ENCODE measurements at places on chromosomes 6 and 20.

GRCh38 chr20:23135449-23136420 lies 49.6 kb upstream of the CD93 start:
- DNase-seq: no peak

DNA sequence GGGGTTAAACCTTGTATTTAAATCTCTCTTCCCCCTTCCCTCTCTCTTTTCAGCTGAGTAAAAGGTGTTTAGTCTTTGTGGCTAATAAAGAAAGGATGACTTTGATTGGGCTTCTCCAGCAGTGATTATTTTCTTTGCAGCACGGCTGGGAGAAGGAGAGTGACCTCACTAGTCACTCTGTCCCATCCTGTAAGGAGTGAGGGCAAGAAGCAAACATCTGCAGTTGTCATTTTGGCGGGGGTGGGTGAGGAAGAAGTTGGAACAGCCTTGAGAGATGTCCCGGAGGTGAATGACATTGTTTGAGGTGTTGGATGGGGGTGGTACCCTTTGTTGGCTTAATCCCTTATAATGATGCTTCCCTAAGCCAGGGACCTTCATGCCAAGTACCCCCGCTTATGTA lies 223.6 kb downstream of the EYA2 start:
- DNase-seq: no peak

DNA sequence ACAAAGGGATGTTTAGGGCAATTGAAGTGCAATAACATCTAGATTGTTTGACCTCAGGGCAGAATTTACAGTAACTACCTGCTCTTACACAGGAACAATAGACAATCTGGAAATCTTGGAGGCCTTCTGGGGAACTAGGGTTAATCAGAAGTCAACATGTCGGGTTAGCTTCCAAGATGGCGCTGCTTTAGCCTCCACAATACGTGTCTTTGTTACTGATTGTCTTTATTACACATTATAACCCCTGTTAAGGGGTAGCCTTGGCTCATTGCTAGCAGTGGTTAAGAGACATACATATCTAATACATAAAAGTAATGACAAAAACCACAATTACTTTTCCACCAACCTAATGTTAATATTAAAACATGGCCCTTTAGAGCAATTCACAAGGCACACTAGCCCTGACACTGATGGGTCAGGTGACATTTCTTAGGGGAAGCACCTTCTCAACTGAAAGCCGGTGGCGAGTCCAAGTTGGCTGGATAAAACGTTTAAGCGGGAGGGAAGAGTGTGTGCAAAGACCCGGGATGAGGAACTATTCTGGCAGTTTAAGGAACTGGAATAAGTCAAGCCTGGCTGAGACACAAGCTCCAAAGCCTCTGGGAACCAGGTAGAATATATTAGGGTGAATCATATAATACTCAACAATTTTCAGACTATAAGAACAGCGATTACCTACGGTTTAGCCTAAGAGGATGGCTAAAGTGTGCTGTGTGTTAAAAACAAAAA lies 236.9 kb downstream of the BCAS1 start:
- no peak for DNase-seq

DNA sequence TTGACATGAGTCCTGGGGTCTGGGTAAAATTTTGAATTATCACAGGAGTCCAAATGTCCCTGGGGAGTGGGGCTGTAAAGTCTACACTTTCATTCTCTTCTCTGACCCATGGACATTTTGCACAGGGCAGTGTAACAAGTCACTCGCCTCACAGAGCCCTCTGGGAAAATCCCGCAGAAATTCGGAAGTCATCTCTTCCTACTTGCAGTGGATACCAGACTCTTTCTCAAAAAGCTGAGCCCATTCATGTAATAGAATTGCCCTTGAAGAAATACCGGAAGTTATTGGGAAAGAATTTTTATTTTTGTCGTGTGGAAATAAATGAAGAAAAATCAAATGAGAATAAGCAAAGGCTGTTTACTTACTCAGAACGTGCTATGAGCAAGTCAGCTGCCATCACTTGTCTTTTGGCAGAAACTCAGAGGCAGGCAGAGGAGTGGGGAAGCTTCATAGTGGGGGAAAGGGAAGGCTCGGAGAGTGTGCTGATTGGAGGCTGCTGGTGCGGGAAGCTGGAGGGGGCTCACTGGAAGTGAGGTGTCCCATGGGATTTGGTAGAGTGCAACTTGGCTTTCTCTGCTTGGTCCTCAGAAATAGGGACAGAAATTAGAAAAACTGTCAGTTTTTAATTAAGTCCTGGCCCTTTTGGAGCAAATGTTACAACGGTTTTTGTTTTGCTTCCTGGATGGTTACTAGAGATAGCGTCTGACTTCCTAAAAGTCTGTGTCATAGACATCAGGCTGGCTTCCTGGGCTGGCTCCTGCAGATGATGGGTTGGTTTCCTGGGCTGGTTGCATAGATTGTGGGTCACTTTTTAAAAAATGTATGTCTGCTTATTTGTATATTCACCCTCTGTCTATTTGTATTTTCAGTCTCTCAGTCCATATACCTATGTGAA lies 79.8 kb upstream of the EEF1E1 start:
- no peak for DNase-seq

Data from hematopoietic multipotent progenitor cell treated with erythropoietin and hydrocortisone succinate and interleukin-3 and kit ligand, for 8 days (in vitro differentiated cells).